GM12892 (cell line): ENCODE measurements at places on chromosomes 11 and 22.

DNA sequence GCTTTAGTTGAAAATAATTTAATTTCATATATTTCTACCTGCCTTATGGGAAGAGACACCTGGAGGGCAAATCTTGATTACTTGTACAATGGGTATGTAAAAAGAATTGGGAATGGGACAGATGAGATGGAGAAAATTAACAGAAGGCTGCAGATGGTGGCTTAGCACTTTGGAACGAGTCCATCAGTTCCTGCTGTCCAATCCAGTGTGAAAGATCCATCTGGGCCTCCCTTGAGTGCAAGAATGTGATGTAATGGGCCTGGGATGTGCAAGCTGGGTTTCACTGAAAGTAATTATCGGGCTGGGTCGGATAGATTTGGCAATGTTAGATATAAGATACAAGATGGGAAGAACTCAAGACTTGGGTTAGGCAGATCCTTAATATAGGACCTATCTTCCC, 42.0 kb downstream of the CECR2 start:
- DNase-seq, result no peak

DNA sequence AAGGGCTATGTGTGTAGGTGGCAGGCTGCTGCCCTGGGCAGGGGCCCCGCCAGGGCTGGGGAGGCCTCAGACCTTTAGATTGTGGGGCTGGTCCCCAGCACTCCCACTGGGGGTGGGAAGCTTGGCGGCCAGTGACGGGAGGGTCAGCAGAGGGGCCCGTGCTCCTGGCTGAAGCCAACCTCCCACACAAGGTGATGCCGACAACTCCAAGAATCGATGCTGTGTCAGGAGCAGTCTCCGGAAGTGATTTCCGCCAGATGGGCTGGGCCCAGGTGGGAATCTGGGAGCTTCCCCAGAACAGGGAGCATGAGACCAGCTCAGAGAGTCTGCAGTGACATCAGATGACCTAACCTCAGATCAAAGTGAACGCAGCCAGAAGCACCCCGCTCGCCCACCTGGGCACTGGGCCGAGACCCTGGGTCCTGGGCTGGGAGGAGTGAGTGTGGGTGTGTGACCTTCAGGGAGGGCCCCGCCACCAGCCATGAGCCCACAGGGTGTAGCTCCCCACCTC, 7.7 kb downstream of the TRPM5 start:
- DNase-seq, result no peak

GRCh38 chr11:126920833-126921232, 79.7 kb downstream of the KIRREL3 start:
- DNase-seq, result no peak

GRCh38 chr22:46352276-46352675, 16.8 kb downstream of the TRMU start:
- DNase-seq, result no peak

GRCh38 chr11:77506857-77507256, 33.0 kb upstream of the PAK1 start:
- DNase-seq, result no peak

DNA sequence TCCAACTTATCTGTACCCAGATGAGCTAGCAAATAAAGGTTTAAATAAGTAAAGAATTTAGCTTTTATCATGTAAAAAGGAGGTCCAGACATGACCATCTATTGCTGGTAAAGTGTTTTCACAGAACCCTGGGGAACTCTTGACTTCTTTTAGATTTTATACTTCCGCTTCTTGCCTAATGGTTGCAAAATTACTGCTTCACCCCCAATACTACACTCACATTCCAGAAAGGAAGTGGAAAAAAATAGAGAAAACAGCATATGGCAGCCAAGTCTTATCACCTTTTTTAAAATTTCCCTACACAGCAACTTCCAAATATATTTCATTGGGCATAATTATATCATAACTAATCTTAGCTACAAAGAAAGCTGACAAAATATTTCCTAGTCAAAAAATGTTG, 12.1 kb downstream of the BBOX1 start:
- no peak for DNase-seq

DNA sequence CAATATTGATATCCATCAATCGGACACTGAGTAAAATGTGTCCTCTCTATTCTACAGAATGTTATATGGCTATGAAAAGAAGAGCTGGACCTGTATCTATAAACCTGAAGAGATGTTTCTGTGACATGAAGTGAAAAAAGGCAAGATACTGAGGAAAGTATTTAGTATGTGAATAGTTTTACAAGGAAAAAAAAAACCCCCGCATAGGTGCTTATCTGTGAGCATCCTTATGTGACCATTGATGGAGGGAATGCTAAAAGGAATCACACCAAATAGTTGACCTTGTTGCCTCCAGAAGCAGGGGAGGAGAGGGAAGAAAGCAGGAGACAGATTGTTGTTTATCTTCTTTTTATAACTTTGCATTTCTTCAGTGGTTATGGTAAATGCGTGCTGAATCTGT, 661 bp upstream of the PRG2 start:
- DNase-seq, result no peak

GRCh38 chr11:43532041-43532440, 148.5 kb upstream of the HSD17B12 start:
- DNase-seq, result no peak

DNA sequence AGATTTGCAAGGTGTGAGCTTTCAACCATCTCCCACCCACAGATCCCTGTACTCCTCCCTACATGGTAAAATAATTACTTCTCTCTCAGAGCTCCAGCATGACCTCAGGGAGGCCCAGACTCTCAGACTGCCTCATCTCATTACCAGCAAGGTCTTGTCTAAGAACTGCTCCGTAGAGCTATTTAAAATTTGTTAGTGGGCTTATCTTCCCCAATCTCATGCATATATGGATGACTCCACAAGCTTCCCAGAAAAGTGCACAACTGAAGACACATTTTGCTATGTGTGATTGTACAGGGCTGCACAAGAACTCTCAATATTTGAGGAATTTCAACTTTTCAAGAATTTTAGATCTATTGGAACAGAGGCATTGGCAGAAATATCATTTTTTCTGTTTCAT, 230.3 kb downstream of the CSNK2A3 start:
- DNase-seq, result no peak

DNA sequence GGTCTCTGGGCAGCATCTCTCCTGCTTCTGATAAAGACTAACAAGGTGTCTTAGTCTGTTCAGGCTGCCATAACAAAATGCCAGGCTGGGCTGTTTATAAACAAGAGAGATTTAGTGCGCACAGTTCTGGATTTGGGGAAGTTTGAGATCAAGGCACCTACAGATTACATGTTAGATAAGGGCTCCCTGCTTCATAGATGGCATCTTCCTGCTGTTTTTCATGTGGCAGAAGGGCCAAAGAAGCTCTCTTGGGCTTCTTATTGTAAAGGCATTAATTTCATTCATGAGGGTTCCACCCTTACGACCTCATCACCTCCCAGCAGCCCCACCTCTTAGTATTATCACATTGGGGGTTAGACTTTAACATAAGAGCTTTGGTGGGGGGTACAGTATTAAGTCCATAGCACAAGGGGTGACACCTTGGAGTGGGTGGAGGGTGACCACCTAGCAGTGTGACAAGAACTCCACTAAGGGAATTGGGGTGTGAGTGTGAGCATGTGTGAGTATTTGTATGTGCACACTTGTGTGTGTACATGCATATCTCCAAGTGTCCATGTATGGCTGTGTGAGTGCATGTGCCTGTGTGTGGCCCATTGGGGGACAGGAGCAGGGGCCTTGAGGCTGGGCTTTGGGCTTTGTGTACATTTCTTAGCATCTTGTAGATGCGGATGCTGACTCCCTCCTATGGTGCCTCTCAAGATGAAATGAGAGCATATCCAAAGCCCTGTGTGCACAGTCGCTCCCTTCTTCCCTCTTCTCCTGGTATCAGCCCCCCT, 42.7 kb downstream of the BCR start:
- DNase-seq, result no peak

GRCh38 chr11:63837739-63838138, 1.2 kb upstream of the MARK2 start:
- DNase-seq, result no peak

GRCh38 chr22:23899042-23899745, 5.0 kb downstream of the MIF start:
- DNase-seq, result no peak

DNA sequence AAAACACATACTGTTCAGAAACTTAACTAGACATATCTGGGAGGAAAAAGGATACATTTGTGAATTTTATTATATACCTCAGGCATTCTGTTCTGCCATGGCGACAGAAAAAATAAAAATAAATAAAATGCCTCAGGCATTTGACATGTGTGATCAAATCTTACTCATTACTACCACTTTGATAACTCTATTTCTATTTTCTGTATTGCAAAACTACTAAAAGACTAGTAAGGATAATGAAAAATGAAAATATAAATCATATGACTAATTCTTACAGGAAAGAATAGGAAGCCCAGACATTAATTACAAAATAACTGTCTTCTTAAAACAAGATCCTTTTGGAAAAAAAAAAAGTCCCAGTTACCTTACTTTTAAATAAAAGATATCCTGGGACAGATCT, 5.3 kb downstream of the PICALM start:
- DNase-seq, result no peak

DNA sequence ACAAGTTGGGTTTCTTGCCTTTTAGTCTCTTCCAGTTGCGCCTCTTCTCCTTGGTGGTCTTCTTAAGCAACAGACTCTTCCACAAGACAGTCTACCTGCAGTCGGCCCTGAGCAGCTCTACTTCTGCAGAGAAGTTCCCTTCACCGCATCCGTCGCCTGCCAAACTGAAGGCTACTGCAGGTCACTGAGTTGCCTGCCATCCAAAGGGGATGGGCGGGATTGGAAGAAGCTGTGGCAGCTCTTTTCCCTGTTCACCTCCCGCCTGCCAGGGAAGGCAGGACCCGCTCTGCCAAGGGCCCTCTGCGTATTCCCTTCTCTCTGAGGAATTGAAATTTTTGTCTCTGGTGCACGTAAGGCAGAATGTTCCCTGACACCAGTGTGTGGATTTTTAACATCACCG, 9.2 kb upstream of the STT3A start:
- DNase-seq, result no peak

DNA sequence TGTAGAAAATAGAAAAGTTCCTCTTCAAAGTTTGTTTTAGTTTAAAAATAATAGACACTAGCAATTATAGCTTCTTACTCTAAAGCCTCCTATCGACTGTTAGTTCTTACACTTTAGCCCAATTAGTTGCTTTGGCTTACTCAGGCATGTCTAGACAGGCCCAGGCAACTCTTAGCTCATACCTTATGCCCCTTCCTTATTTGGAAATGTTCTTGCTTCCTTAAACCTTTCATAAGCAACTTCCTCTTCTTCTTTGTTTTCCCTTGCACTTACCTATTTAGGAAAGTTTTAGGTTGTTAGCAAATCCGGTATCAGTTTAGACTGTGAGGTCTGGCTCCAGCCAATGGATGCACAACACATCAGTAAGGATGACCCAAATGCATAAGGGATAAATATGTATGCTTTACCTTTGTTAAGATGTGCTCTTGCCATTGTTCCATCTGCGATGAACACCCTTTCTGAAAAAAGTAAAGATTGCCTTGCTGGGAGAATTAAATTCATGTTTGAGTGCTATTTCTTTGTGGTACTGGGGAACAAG, 1277.5 kb upstream of the CNTN5 start:
- no peak for DNase-seq

- no peak for DNase-seq
Measured at GRCh38 chr22:34886812-34887211, 179.1 kb upstream of the ISX start.

DNA sequence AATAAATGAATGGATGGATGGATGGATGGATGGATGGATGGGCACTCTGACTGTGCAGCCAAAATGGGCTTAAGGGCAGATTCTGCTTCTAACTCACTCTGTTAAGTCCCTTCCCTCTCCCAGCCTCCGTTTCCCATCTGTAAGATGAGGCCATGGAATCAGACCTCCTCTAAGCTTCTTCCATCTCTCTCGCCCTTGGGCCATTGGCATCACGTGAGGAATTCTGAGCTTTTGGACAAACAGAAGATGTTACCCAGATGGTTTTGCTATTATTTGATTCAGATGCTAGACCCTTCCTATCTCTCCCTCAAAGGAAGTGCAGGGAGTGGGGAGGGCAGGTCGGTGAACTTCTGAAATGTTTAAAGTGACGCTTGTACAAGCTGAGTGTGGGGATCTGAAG, 4.0 kb upstream of the CYTH4 start:
- DNase-seq, result no peak

DNA sequence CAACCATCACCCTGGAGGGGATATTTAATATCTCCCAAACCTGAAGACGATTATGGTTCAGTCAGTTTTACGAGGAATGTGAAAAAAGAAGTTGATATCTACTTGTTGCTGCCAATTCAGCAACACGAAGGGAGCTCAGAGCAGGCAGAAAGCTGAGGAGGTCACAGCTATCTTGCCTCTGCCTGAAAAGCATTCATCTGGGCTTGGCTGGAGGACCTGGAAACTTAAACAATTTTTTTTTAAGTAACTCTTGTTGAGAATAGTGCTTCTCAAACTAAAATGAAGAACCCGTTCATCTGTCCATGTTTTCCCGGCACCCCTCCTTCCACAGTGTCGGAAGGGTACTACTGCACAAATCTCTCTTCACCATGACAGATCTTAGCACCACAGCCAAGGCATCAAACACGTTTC, 98.9 kb downstream of the MICAL3 start:
- no peak for DNase-seq

DNA sequence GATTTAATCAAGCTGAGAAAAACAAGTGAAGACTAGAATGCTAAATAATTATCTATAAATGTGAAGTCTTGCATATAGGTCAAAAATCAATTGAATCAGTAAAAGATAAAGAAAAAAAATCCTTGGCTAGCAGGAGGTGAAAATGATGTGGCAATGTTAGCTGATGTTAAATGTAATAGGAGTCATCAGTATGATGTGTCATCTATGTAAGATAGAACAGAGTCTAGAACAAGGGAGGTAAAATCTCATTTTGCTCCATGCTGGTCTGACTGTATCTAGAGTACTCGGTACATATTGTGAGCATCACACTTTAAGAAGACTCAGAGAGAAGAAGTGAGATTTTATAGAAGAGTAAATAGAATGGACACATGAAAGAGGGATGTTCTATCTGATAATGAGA, 721.2 kb downstream of the ETS1 start:
- DNase-seq, result no peak

- DNase-seq, result no peak
Measured at GRCh38 chr11:123040111-123040432, 21.9 kb downstream of the HSPA8 start.

GRCh38 chr22:23105304-23105703, 35.0 kb downstream of the GNAZ start:
- no peak for DNase-seq

- DNase-seq, result no peak
Measured at GRCh38 chr11:86341382-86341781, 33.3 kb upstream of the CCDC81 start.

DNA sequence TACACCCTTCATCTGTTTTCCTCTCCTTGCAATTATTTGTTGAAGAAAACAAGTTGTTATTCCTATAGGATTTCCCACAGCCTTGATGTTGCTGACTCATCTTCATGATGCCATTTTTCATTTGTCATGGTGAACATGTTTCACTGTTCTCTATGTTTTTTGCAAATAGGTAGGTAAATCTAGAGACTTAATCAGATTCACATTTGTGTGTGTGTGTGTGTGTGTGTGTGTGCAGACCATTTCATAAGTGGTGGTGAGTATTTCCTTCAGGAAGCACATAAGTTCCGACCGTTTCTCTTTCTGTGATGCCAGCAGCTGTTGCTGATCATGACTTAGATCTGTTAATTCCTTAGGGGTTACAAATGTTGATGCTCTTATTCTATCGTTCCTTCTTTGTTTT, 80.3 kb upstream of the IZUMO1R start:
- DNase-seq, result no peak

GRCh38 chr11:131491503-131491902, 121.1 kb downstream of the NTM start:
- DNase-seq, result no peak
